ENCODE measurements at places on chromosomes 1 and 21.

DNA sequence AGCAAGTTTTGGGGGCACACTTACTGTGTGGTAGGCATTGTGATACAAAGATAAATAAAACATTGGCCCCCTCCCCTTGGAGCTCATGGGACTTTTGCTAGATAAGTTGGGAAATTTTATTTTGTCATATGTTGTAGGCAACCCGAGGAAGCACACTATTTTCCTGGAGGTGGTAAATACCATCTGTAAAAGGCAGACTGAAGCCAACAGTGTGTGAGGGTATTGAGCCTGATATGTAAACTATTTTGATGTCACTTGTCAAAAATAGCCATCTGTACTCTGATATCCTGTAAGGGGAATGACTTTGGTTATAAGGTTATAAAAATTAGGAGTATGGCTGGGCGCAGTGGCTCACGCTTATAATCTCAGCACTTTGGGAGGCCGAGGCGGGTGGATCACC, 30.6 kb downstream of the VANGL2 start:
- no peak for DNase-seq

DNA sequence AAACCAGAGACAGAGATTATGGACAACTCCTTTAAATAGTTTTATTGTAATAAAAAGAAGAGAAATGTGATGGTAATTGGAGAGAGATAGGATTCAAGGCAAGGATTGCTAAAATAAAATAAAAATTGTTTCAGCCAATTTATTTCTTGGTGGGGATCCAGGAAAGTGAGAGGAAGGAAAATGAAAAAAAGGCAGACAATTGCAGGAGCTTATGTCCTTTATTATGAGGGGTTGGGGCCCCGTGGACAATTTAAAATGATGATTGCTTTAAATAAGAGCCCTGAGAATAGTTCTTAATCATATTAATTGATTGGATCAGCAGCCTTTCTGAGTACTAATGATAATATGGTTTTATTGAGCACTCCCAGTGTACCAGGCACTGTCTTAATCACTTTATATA, 40.2 kb downstream of the RGS2 start:
- no peak for DNase-seq

DNA sequence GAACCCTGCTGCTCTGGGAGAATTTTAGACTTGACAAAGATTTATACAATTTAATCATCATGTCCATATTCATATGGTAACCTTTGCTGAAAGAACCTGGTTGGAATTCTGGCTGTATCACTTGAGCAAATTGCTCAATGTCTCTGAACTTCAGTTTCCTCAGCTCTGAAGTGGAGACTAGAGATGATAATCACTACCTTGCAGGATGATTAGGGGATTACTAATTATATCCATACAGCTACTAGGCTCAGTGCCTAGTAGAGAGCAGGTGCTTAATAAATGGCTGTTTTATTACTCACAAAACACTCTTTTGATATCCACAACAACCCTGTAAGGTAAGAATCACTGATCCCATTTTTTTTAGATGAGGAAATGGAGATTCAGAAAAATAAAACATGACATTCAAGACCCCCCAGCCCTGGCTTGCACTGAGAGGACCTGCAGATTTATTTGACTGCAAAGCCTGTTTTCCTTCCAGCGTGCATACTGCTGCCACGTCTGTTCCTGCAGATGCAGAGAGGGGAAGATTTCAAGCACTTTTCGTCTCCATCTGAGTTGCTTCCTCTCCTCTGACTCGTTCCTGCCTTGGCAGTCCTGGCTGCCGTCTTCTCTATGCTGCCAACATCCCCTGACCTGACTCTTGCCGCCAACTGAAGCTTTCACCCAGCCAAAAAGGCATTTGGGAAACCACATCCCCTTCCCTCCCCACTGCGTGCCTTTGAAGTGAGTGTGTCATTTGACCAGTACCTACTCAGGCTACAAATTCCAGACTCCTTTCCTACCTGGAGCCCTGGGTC, 203.0 kb downstream of the PLPP3 start:
- no peak for DNase-seq

DNA sequence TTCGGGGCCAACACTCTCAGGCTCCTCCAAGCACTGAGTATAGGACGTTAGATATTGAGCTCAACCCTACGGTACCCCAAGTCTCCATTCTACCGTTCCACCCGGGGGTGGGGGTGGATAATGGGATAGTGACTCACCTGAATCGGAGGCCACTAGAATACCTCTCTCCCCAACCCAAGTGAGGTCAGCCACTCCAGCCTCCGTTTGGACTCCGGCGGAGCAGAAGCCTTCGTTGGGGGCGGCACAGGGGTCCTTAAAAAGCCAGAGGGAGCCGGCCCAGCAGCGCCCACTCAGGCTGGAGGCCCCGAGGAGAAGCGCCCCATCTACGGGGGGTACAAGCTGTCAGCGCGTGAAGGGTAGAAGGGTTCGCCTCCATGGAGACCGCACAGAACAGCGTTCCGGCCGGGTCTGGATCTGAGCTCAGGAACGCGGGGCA, 556 bp downstream of the WDR77 start:
- DNase-seq, result no peak

- DNase-seq, result peak; percentile 50
Measured at GRCh38 chr1:204885288-204885711, 14.6 kb downstream of the NFASC start.

GRCh38 chr1:204152310-204153044, 633 bp upstream of the ETNK2 start:
- DNase-seq, result no peak

DNA sequence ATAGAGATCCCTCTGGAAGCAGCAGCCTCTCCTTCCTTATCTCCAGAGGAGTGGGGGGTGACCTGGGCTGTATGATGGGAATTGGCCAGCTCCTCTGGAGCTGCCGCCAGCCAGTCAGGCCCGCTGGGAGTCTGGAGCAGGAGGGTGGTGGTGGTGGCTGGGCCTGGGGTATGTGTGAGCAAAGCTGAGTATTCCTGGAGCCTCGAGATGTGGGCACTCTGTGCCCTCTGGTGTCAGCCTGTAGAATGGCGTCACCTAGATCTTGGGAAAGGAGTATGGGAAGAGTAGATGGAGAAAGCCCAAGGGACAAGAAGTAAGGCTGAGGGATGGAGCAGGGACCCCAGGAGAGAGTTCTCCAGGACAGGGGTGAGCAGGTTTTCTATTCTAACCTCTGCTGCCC, 16.0 kb downstream of the VANGL2 start:
- no peak for DNase-seq

- DNase-seq, result peak; percentile 86
Measured at GRCh38 chr21:35932232-35932911, 128.0 kb downstream of the SETD4 start.

DNA sequence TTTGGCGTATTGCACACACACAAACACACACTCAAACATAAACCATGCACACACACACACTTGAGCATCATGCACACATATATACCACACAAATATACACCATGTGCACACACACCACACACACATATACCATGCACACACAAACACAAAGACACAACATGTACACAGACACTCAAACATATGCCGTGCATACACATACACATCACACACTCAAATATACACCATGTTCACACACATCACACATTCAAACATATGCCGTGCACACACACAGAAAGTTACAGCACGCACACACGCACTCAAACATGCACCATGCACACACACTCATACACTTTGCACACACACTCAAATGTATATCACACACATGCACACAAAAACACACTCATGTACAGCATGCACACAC, 361.5 kb downstream of the CAMTA1 start:
- no peak for DNase-seq

GRCh38 chr1:175373786-175374623, 181.4 kb upstream of the KIAA0040 start:
- DNase-seq, result no peak

DNA sequence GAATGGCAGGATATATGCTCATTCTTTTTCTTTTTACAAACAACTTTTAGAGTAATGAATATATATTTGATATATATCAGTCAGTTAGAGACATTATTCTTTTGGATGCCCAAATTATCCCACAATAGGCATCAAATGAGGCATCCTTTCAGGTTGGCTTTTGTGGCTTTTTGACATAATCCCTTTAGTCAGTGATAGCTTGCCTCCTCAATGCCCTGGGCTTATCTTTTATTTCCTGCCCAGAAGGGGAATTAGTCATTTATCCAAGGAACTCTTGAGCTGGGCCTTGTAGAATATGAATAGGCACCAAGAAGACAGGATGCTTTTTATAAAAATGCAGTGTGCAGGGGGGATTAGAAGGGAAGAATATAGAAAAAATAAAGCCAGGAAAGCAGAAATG, 22.2 kb downstream of the EPHX4 start:
- DNase-seq, result no peak

GRCh38 chr1:94591823-94592570, 50.4 kb upstream of the F3 start:
- DNase-seq, result no peak

DNA sequence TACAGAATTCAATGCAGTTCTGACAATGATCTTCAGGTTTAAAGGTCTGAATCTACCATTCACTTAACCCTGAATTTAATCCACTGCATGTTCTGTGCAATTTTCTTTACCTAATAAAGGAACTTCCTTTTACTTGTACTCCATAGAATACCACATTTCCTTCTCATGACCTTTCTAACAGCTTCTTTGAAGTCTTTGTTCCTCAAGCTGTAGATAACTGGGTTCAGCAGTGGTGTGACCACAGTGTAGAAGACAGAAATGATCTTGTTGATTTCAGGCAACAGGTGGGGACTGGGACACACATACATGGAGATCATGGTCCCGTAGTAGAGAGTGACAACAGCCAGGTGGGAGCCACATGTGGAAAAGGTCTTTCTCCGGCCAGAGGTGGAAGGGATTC, 878 bp downstream of the OR11L1 start:
- DNase-seq, result no peak

- DNase-seq, result no peak
Measured at GRCh38 chr1:69710484-69711189, 142.9 kb downstream of the LRRC7 start.

GRCh38 chr21:21188513-21189195, 190.4 kb downstream of the NCAM2 start:
- no peak for DNase-seq

GRCh38 chr1:62809788-62810187, 25.9 kb downstream of the ATG4C start:
- no peak for DNase-seq

- DNase-seq, result no peak
Measured at GRCh38 chr1:58717979-58718378, 18.1 kb upstream of the MYSM1 start.

- DNase-seq, result no peak
Measured at GRCh38 chr1:36762174-36762573, 272.1 kb downstream of the GRIK3 start.

- no peak for DNase-seq
Measured at GRCh38 chr1:112548547-112548946, 39.8 kb downstream of the WNT2B start.

GRCh38 chr1:4489486-4489885, 164.9 kb upstream of the AJAP1 start:
- no peak for DNase-seq

DNA sequence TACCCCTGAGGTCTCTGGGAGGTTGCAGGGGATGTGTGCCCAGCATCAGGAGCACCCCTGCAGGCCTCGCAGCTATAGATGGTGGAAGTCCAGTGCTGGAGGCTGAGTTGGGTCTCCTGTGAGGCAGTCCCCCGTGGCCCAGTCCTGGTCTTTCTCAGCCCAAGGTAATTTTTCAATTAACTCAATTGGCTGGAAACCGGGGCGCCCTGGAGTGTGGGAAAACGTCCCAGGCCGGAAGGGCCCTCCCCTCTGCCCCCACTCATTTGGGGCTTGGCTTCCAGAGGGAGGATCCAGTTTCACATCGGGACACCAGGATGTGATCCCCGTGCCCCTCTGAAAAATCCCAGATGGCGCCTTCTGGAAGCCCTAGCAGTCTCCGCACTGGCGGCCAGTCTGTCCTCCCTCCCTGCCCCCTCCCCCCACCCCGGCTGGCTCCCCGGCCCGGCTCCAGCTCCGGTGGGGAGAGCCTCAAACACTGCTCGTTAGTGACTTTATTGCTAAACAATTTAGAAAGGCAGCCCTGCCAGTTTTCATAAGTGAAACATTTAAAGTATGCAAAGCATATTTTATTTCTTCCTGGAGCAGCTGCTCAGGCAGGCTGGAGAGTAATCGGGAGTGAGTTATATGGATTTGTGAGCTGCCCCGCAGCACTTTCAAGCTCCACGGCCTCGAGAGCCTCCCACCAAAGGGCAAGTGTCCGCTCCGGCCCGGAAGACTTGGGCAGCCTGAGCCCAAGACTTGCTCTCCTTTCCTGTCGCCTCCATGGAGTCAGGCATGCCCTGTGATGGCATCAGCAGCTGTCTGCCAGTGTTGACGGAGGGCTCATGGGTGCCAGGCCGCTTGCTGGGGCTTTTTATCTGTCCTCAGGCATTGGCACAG, 208.2 kb upstream of the TMEM51 start:
- DNase-seq, result peak; percentile 88

- DNase-seq, result no peak
Measured at GRCh38 chr1:169119405-169119804, 12.9 kb downstream of the ATP1B1 start.

DNA sequence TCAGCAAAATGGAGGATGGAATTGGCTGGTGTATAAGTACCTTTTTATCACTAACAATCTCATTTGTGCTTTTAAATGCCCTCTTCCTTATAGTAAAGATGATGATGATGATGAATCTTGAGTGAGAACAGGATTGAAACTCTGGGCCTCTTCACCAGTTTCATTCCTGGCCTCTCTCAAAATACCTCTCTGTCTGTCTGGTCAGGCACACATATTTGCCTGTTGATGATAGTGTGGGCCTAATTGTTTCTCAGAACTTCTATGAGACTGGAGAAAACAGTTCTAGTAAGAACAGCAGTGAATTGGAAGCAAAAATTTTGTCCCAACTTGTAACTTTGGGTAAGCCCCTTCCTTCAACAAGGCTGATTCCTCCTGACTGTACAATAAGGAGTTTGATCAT, 94.4 kb upstream of the RGS4 start:
- DNase-seq, result no peak

GRCh38 chr1:9068981-9069325, 482 bp downstream of the SLC2A5 start:
- no peak for DNase-seq

GRCh38 chr1:241171991-241172390, 185.0 kb downstream of the RGS7 start:
- no peak for DNase-seq

- DNase-seq, result no peak
Measured at GRCh38 chr1:64097859-64098258, 105.6 kb upstream of the UBE2U start.

GRCh38 chr1:212430416-212430815, 2.3 kb upstream of the NENF start:
- no peak for DNase-seq
